ENCODE measurements at places on chromosomes 5 and 9. TPM values are rescaled to one million over a fixed set of nuclear protein-coding genes. Genes with fewer than 3 reads are reported as not detected.

The NXNL2 gene
- 0.23 TPM for total RNA-seq

The CER1 gene
- total RNA-seq = not detected

The ECM2 gene
- 0.84 TPM for total RNA-seq

The SH3PXD2B gene
- total RNA-seq = 14.8 TPM

The IFNA21 gene
- not detected for total RNA-seq

The IL3 gene
- not detected for total RNA-seq

The TDRD7 gene
- 3.0 TPM for total RNA-seq

The AQP7 gene
- not detected for total RNA-seq

The OR1J2 gene
- not detected for total RNA-seq

The CDH12 gene
- total RNA-seq = not detected

The TOR4A gene
- total RNA-seq = 24.2 TPM

The EXOSC2 gene
- total RNA-seq = 42.1 TPM

The PRKAA1 gene
- 36.8 TPM for total RNA-seq

The SNCB gene
- 0.15 TPM for total RNA-seq

The ZNG1F gene
- total RNA-seq = 6.5 TPM

The DMRT2 gene
- not detected for total RNA-seq

The KIAA0825 gene
- 1.4 TPM for total RNA-seq

The NOTCH1 gene
- total RNA-seq = 93.1 TPM

The IFNA8 gene
- not detected for total RNA-seq

The ANKRD18B gene
- 1.8 TPM for total RNA-seq

The ALAD gene
- total RNA-seq = 4.6 TPM

The SOHLH1 gene
- not detected for total RNA-seq

The PCDHB15 gene
- 0.04 TPM for total RNA-seq

The PCDHGB7 gene
- total RNA-seq = 1.3 TPM
